ENCODE measurements at places on chromosomes 12 and 14. TPM values are rescaled to one million over a fixed set of nuclear protein-coding genes. Genes with fewer than 3 reads are reported as not detected.

Gene PDZRN4
- total RNA-seq = not detected

DNA sequence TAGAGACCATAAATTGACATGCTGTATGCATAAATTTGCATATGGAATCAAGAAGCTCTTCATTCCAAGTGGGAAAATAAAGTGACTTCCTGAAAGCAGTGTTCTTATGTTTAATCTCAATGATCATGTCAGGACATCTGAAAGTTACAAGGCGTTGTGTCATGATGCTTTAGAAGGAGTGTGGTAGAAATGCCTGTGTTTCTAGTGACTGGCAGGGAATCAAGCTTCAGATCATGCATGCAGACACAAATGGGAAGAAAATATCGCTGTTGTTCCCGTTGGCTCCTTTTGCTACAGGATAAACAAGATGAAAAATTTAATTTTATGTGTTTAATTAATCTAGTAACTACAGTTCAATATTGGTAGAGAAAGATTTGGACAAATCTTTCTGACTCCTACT, 298.1 kb upstream of the SYT1 start:
- DNase-seq = no peak

- DNase-seq = no peak
These were observed 33.7 kb upstream of the EML1 start for GRCh38 chr14:99759546-99759925.

Gene RNASE3
- not detected for total RNA-seq

Gene KRT2
- total RNA-seq = not detected

DNA sequence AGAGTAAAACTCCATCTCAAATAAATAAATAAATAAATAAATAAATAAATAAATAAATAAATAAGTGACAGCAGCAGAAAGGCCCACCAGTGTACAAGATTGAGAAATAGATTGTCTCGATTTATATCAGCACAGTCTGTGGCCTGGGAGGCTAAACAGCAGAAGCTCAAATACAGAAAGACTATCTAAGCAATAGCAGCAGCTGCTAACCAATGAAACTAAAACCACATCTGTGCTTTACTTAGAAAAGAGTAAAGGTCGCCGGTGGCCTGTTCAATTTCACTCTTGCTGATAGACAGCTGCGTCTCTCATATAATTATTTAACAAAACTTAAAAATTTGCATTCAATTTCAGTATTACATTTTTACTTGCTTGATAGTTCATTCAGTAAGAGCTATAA, 325.7 kb downstream of the CEP128 start:
- DNase-seq = no peak

Gene IFI27
- 67.3 TPM for total RNA-seq

Gene KRT72
- total RNA-seq = not detected

DNA sequence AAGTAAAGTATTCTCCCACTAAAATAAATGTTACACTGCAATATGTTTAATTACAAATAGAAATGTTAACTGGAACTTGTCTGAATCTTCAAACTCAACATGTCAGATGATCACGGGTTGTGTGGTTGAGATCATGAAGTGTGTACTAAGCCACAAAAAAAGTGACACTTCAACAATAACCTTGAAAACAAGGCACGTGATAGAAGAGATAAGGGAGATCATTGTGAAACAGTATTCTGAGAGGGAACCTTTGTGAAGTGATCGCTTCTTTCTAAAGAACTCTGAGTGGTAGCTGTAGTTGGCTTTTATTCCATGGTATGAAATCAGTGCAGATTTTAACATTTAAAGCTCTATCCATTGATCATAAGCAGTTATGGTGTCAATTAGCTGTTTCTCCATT, 60.0 kb downstream of the LIN52 start:
- DNase-seq = no peak

- no peak for DNase-seq
These were observed 153.6 kb downstream of the PHLDA1 start for GRCh38 chr12:75877763-75878621.

Gene SMOC1
- not detected for total RNA-seq

GRCh38 chr14:79551523-79551922, 659.8 kb downstream of the DIO2 start:
- DNase-seq = no peak

DNA sequence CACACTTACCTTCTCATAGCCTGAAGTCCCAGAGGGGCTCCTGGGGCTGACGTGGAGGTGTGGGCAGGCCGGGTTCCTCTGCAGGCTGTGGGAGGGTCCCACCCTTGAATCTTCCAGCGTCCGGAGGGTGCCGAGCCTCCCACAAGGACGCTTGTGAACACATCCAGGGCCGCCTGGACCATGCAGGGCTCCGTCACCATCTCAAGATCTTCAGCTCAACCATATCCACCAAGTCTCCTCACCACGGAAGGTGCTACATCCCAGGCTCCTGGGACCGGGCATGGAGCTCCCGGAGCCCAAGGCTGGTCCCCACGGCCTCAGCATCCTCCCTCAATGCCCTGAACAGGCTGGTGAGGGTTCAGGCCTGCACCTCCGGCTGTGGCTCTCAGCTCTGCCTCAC, 10.7 kb upstream of the FBRSL1 start:
- no peak for DNase-seq

Gene RDH12
- not detected for total RNA-seq

DNA sequence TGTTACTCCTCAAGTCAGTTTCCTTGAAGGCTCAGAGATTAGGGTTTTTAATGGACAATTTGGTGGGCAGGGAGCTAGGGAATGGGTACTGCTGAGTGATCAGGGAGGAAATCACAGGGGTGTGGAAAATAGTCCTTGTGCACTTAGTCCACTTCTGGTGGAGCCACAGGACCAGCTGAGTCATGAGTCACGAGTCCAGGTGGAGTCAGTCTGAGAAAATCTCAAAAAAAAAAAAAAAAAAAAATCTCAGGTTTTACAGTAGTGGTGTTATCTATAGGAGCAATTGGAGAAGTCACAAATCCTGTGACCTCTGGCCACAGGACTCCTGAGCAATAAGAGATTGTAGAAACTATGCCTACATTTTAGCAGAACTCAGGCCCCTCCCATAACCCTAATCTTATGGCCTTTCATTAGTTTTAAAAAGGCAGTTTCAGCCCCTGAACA, 28.2 kb upstream of the AMN1 start:
- DNase-seq = no peak

GRCh38 chr12:9344541-9344940, 136.3 kb upstream of the PZP start:
- DNase-seq = no peak

Gene VWF
- total RNA-seq = 0.09 TPM

Gene DEGS2
- 0.35 TPM for total RNA-seq

Gene FLVCR2
- 3.6 TPM for total RNA-seq

- no peak for DNase-seq
These were observed 100.0 kb downstream of the PPP2R5C start for GRCh38 chr14:101861464-101861863.

DNA sequence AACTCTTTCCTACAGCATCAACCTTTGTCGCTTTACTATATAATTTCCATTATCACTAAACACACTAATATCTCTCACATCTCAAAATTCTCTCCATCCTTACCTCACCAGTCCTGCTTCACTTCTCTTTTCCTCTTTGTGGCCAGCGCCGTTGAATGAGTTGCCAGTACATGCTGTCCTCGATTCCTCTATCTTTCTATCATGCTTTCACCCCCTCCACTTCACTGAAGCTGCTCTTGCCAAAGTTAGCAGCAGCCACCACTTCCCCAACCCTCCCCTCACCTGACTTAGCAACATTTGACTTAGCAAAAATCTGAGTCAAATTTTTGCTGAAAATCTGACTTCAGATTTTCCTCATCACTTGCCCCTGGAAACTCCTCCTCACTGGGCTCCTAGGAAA, 210.4 kb downstream of the ANO6 start:
- DNase-seq = peak; percentile 48
